ENCODE measurements at places on chromosomes 3 and 15.

- DNase-seq: no peak
These were observed 17.4 kb upstream of the NPTN start for GRCh38 chr15:73650416-73651126.

GRCh38 chr15:45496658-45497057, 25.9 kb downstream of the SLC30A4 start:
- no peak for DNase-seq

- DNase-seq: no peak
These were observed at the start of gene DNAJB8 for GRCh38 chr3:128466840-128467541. TSS of gene DNAJB8 (minus strand) at chr3:128466890. CDS start at chr3:128463245, 3,645 bp downstream.

DNA sequence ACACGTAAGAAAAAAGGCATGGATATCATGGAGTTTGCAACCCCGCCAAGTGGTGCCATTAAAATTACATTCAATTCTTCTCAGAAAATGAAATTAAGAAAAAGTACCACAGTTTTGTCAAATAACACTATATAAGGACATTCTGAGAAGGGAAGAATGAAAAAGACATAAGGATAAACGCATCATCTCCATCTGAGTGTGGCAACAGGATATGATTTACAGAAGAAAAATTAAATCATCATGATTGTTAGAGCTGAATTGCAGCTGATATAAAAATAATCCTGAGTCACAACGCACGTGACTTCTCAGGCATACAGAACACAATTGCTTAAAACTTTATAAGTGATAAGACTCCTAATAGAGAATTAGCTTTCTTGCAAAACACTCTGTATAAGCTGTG, 133.8 kb downstream of the GREM1 start:
- DNase-seq: peak; percentile 76

DNA sequence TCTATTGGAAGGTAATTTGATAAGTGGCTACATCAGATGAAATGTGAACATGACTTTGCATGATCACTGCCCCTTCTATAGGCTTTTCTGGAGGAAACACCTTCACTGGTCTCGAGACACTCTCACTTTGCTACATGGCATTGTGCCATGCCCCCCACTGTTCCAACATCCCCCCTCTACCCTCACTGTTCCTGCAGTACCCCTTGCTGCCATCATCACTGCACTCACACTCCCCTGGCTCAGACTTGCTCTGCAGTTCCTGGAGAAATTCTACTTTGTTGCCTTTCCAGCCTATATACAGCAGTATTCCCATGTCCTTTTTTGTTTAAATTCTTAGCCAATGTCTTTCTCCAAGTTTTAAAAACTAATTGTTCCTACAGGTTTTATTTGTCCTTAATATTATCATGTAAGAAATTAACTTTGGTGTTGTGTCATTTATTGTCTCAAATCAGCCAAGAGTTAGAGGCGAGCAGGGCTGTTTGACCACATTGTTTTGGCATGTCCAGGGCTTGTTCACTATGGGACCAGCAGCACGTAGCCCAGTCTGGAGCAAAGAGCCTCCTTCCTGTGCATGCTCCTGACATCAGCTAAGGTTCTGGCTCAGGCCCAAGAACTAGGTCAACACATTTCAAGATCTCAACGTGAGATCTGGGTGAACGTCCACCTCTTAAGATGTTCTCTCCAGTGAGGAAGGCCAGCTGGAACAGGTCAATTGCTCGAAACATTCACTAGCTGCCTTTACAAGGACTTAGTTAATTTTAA, 246.4 kb downstream of the SLC9A9 start:
- peak; percentile 90 for DNase-seq

DNA sequence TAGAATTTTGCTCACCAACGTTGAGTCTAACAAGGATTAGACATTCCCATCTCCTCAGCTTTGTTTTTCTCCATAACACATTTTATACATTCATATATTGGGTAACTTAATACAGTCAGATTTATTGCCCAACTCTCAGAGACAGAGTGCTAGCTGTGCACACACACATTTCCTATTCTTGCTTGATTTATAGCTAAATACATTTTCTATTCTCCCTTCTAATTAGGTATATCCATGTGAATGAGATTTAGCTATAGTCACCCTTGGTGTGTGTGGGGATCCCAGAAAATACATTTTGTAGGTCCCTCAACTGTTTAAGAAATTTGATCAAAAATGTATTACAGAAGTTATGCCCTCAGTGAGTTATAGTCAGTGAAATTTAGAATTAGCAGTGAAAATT, 715.4 kb downstream of the NSUN3 start:
- DNase-seq: no peak

- no peak for DNase-seq
These were observed 5.5 kb upstream of the TMEM212 start for GRCh38 chr3:171837698-171838097.

- no peak for DNase-seq
These were observed 467 bp downstream of the NCKIPSD start for GRCh38 chr3:48685293-48685602.

- no peak for DNase-seq
These were observed 378.7 kb upstream of the CNTN6 start for GRCh38 chr3:713947-714620.

GRCh38 chr3:53240989-53241972, 14.5 kb downstream of the TKT start:
- no peak for DNase-seq

DNA sequence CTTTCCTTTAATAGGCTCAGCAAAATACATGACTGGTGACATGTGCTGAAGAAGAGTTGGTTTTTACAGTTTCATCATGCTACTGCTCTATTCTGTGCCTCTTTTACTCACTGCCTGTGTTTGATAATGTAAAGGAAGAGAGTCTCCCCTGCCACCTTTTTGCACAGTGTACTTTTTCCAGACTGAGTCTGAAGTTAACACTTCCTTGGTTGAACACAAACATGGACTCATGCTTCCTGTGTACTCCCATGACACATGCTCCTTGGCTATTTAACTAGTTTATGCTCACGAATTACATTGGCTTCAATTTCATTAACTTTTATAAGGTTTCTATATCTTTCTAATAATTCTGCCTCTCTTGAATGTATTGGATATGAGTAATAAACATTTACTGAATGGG, 396.1 kb downstream of the VGLL3 start:
- DNase-seq: no peak

- DNase-seq: no peak
These were observed 77.5 kb downstream of the NAALADL2 start for GRCh38 chr3:174936590-174936989.
